Mucosa of gallbladder (tissue), 1 donor: ENCODE measurements at places on chromosomes 1 and 21.

GRCh38 chr1:118148034-118148433, 37.0 kb downstream of the SPAG17 start:
- DNase-seq = no peak

DNA sequence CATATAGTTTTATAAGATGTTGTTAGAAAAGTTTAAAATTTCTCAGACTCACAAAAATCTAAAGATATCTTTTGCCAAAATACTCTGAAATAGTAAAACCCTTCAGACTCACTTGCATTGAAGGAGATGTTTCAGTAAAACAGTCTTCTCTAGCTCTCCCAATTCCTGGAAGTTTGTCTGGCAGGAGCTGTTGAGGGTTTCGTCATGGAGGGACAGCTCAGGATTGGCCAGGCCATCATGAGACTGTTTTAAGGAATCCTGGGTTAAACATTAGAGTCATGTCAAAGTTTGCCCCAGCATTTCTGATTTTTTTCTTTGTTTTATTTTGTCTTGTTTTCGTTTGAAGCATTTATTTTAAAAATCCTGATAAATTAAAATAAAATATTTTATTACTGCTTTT, 293.8 kb upstream of the PBX1 start:
- DNase-seq = no peak

GRCh38 chr21:28699596-28700259, 292.9 kb downstream of the LTN1 start:
- DNase-seq = no peak

GRCh38 chr1:20958430-20958829, 171.3 kb upstream of the HP1BP3 start:
- no peak for DNase-seq

DNA sequence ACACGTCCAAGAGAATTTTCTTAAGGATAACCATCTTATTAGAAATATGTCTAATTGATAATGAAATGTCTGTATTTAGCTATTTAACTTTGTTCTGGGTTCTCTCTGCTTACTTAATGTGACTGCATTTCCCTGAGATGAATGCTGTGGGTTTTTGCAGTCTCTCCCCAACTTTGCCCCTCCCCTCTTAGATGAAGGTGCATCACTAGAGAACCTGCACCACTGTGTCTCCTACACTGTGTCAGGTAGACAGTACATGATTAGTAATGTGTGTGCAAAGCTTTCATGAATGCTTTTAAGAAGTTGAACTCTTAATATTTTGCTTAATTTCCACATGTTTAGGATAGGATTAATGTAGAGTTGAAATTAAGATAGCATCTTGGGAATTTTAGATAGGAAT, 51.7 kb downstream of the LRRC8D start:
- no peak for DNase-seq
